ENCODE measurements at places on chromosomes 1 and 21.

DNA sequence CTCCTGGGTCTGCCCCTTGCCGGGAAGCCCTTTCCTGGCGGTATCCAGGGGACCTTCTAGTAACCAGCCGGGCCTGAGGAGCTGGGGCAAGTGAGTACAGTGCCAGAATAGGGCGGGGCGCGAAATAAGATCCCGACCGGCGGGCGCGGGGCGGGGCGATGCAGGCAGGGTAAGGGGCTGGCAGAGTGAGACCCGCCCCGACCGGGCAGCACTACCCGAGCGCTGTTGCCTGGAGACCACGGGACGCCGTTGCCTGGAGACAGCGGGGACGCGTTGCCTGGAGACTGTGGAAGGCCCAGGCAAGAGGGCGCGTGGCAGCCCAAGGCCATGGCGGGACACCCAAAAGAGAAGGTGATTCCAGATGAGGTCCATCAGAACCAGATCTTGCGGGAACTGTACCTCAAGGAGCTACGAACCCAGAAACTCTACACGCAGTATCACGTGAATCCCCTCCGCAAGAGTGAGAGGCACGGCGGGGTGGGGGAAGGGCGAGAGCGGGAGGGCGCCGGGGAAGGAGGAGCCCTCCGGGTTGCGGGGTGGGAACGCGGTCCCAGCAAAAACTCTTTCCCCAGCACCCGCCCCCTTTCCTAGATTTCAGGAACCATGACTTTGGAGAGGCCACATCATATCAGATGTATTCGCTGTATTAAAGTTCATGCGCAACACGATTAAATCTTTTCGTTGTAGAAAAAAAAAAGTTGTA lies 24.3 kb downstream of the EBNA1BP2 start:
- peak; percentile 31 for DNase-seq

DNA sequence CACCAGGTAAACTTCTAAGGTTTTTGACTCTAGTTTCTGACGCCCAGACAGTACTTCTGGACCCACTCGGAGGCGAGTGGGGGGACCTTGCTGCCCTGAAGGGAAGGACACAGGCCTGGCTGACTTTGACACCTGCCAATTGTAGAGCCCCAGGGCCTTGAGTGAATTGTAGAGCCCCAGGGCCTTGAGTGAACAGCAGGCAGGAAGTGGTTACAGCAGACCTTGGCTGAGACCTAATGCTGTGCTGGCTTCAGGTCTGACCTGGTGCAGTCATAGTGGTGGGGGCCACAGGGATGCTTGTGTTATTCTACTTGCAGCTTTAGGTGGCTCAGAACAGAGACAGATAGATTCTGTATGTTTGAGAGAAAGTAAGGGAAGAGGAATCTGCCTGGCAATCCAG lies 344.3 kb downstream of the DUSP10 start:
- no peak for DNase-seq

DNA sequence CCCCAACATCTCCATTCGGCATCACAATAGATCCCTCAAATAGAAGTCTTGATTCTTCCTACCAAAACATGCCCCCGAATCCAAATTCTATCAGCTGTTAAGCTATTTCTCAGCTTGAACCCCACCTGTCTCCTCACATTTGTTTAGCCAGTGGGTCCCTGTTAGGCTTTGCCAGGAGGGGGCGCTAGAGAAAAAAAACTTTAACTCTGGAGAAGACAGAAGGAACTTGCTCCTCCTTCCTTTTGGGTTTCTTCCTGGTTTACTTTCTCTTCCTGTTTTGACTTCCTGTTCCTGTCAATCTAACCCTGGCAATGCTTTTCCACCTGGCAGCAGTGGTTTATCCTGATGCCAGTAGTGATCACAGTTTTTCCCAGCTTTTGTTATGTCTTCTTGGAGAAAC lies 95.6 kb upstream of the KCNK1 start:
- no peak for DNase-seq

DNA sequence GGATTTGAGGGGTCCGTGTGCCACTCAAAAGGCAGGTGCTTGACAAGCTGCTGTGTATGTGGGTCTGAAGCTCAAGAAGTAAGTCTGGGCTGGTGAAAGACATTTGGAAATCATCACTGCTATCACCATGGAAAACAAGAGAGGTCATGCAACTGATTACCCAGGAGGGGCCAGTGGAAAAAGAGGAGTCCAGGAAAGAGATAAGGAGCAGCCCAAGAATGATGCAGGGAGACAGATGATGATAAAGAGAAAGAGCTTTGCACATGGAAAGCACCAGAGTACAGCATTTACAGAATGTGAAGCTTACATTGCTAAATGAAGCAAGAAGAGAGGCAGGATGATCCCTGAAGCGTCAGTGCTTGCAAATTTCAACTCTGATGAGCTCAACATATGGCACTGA lies 203.2 kb downstream of the SETD4 start:
- no peak for DNase-seq

- DNase-seq = no peak
These were observed 45.4 kb upstream of the SELENON start for GRCh38 chr1:25754470-25755181.

- DNase-seq = no peak
These were observed at the start of gene MEX3A for GRCh38 chr1:156082309-156083091. TSS of gene MEX3A (minus strand) at chr1:156082465. CDS start at chr1:156081998, 467 bp downstream.

DNA sequence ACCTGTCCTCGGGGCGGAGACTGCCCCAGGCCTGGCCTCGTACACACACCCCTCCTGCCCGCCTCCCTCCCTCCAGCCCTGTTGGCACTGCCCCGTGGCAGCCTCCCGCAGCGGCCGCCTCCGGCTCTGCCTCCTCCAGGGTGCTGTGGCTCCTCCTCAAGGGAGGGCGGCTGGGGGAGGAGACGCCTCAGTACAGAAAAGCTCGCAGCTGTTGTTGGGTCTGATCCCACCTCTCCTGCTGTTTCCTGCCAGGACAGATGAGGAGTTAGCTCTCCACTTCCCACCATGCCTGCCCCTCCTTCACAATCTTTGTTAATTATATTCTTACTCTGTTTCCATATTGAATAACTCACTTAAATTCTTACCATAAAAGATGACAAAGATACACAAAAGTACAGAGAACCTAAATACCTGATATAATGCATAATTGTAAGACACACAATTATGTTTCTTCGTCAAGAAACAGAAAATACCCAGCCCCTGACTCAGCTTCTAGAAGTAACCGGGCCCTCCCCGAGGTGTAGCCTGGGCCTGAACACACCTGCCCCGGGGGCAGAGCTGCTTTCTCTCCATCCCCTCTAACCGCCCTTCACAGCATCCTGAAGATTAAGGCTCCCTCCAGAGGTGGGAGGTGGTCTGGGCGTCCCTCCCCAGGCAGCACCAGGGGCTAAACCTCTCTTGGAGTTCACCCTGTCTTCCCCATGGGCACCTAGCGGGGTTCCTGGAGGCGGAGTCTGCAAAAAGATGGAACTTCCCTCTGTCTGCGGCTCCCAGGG lies 30.6 kb upstream of the COL6A1 start:
- DNase-seq = no peak

DNA sequence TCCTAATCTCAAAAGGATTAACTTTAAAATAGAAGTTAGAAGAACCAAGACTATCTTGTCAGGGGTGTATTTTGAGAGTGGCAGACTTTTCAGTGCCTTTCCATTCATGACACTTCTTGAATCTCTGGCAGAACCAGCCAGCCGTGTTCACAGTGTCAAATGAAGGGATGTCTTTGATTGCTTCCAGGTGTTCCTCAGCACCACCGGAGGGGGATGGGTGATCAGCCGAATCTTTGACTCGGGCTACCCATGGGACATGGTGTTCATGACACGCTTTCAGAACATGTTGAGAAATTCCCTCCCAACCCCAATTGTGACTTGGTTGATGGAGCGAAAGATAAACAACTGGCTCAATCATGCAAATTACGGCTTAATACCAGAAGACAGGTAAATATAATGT lies 32.3 kb downstream of the FMO1 start:
- no peak for DNase-seq

- no peak for DNase-seq
These were observed 830 bp upstream of the PRDX1 start for GRCh38 chr1:45522324-45523104.

GRCh38 chr21:45496151-45496967 lies 45.9 kb downstream of the SLC19A1 start:
- no peak for DNase-seq

GRCh38 chr1:155177192-155177917 lies 3.7 kb downstream of the TRIM46 start:
- DNase-seq = no peak

GRCh38 chr1:39940253-39940652 lies 14.7 kb upstream of the MFSD2A start:
- DNase-seq = no peak

Measured in retinal pigment epithelial cell (primary cell).